ENCODE measurements at places on chromosomes 7 and 10. TPM values are rescaled to one million over a fixed set of nuclear protein-coding genes. Genes with fewer than 3 reads are reported as not detected.

DNA sequence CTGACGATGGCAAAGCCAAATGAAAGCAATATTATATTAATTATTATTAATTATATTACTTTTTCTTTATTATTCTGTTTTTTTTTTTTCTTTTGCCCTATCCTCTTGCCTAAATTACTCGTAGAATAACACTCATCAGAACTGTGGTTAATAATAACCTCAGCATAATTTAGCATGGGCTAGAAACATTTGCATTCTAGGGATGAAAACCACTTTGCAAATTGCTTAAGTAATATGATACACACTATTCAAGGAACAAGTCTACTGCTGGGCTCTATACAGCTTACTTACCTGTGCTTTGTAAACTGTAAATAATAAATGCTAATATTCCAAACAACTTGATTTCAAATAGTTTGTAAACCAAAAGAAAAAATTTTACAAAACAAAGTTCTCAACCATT is 375.8 kb downstream of the HGF start:
- DNase-seq, result no peak

DNA sequence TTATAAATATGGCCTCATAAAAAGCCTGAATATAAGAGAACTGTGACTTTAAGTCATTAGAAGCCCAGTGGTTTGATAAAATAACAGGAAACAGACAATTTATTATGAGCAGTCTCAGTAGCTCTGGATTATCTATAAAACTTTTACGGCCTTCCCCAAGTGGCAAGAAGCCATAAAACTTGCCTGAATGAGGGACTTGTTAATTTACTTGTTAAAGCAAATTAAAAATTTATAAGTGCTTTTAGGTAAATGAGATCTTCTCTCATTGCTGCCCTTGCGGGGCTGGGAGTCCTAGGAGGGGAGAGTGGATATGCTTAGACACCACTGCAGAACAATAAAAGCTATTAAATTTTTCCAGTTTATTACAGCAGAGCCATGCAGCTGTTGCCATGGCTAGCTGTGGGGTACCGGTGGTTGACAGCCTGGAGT is 499.9 kb downstream of the AUTS2 start:
- DNase-seq, result no peak

GRCh38 chr10:7756360-7756992 is 31.3 kb downstream of the KIN start:
- DNase-seq, result no peak

The TMEM60 gene
- total RNA-seq, result 10.6 TPM

The FZD1 gene
- total RNA-seq, result 20.7 TPM

The PRKG1 gene
- 25.4 TPM for total RNA-seq
